ENCODE measurements at places on chromosomes 5 and 9. TPM values are rescaled to one million over a fixed set of nuclear protein-coding genes. Genes with fewer than 3 reads are reported as not detected.
A peak's percentile ranks its signal among the peaks of the same experiment; 100 is the strongest.

Gene ECSCR
- 1.1 TPM for total RNA-seq

Gene DEPDC1B
- total RNA-seq: 34.9 TPM

Gene SPARC
- total RNA-seq: 339 TPM

Gene SCAI
- 14.1 TPM for total RNA-seq

Gene THBS4
- 1.6 TPM for total RNA-seq

DNA sequence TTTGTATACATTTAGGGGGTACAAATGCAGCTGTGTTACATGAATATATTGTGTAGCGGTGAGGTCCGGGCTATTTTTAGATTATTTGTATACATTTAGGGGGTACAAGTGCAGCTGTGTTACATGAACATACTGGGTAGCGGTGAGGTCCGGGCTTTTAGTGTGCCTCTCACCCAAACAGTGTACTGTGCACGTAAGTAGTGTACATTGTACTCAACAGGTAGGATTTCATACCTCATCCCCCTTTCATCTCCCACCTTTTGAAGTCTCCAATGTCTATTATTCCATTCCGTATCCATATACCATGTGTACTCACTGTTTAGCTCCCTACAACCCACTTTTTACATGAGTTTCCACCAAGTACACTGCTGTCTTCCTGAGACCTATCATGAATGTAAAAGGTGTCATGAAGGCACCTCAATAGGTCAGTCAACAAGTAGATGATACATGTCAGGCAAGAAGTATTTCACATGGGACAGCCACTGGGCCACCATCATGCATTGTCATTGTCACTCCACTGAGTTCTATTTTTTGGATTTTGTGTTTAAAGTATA, 27.7 kb downstream of the SKP1 start:
- no peak for DNase-seq

DNA sequence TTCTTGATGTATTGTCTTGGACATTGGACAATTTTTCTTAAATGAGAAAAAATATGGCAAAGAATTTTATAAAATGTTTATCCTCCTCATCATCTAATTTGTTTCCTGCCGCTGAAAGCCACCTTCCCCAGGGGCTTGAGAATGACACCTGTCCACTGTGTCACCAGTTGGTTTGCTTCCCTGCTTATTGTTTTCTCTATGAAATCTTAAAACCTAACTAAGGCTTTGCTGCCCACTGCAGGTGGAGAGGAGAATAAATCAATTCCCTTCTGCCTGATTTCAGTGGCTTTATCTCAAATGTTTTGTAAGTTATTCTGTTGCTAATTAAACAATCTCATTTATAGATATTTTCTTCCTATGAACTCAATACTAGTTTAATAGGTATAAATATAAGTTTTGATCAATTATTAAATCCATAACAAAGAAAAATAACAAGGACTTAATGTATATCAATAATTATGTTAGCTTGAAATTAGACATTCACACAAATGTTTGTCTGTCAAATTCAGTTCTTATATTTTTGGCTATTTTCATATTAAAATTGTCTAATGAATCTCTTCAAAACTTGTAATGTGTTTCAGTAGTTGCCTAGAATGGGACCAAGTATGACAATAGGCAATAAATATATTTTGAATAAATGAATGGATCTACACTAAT, 822.5 kb downstream of the PTPRD start:
- peak; percentile 48 for DNase-seq

DNA sequence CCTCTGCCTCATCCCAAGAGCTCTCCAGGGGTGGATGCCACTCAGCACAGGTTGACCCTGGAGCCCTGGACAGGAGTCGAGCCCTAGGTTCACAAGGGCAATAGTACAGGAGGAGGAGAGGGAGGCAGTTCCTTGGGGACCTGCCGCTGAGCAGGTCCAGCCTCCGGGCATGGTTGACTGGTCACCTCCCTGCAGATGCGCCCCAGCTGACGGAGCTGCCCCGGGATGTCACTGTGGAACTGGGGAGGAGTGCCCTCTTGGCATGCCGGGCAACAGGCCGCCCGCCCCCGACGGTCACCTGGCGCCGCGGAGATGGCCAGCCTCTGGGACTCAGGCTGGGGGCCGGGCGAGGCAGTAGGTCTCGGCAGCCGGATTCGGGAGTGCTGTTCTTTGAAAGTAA, 53.7 kb downstream of the HMCN2 start:
- DNase-seq: no peak

DNA sequence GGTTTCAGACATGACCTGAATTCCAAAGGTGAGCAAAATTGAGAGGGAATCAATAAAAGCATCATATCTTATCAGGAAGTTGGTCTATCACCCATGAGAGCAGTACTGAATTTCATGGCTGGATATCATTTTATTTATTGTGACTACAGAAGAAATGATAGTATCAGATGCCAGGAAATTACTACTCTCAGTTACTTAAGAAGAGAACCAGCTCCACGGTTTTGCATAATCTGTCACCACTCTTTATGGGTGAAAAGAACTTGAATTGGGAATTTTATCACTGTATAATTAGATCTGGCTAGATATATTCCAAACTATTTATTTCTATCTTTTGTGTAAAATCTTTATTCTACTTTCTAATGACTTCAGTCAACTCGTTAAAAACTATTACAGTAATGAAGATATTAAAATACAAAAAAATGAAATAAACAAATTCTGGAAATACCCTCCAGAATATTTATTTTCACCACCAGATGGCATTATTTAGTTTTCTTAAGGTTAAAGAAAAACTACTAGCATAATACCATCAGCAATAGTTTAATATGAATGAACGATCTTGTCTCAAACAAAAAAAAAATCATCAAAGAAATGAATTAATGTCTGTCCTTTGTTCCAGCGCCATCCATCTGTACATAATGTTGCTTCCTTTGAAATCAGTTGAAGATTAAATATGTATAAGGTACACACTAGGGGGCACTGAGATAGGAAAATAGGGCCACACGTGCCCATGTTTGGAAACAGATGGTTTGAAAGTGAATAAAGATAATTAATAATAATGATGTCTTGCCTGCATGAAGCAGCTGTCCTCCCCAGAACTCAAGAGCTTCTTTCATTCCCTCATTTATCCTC, 84.7 kb upstream of the SLCO6A1 start:
- peak; percentile 66 for DNase-seq

- peak; percentile 89 for DNase-seq
Measured at GRCh38 chr5:55159763-55160492, at the start of gene GPX8. GPX8 (plus strand) TSS chr5:55160171; CDS start chr5:55160193, 22 bp downstream.

All from A673 (cell line).